ENCODE measurements at places on chromosomes 5 and 9.
A peak's percentile ranks its signal among the peaks of the same experiment; 100 is the strongest.

DNA sequence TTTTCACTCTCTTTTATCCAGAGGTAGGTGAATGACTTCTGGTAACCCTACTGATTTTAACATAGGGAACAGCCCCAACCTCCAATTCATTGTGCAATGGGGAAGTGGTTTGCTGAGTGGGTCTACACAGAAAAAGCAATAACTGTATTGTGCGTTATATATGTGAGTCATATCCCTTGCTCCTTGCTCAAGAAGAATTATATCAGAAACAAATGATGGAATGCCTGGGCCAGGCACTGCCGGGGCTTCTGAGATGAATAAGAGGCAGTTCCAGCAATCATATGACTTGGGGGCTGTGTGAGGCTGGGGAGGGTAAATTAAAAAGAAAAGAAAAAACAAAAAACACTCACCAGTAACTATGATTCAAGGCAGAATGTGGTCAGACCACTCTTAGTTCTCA lies 79.2 kb upstream of the ABCA1 start:
- no peak for DNase-seq

DNA sequence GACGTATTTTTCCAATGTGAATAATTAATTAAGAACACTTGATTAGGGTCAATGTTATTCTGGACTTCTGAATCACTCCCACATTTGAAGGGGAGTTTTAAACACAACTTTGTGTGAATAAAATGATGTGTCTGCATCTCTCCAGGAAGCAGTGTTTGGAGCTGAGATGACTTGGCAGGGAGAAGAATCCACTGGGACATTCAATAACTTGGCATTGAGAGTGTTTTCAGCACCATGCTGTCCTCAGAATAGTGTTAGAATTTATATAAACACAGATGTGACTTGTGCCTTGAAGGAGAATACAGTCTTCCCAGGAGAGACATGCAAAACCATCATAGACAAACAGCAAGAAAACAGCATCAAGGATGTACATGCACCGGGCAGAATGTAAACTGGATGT lies 32.7 kb upstream of the KCNMB1 start:
- DNase-seq: no peak

DNA sequence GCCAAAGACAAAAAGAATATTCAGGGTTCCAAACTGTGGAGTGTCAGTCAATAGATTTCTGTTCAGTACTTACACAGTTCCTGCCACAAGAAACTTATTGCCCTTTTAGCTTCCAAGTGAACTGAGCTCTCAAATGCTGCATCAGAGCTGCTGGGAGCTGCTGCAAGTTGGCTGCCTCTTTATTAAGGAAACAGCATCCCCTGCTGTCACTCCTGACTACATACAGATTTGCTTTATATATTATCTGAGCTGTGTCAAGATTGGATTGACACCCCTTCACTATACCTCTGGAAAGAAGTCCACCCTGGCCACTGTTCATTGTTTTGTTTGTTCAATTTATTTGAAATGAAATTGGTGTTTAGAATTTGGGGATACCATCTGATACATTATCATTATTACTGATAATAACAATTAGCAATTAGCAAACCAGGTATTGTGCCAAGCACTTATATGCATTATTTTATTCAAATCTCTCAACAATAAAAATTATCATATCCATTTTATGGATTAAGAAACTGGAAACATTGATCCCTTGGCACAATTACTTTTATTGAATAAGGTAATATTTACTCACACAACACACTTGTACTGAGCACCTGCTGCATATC lies 16.4 kb upstream of the C5orf58 start:
- no peak for DNase-seq

- no peak for DNase-seq
Measured at GRCh38 chr9:2427120-2427891, 194.3 kb upstream of the VLDLR start.

GRCh38 chr9:123349691-123350480 lies 6.1 kb upstream of the CRB2 start:
- DNase-seq: peak; percentile 28

DNA sequence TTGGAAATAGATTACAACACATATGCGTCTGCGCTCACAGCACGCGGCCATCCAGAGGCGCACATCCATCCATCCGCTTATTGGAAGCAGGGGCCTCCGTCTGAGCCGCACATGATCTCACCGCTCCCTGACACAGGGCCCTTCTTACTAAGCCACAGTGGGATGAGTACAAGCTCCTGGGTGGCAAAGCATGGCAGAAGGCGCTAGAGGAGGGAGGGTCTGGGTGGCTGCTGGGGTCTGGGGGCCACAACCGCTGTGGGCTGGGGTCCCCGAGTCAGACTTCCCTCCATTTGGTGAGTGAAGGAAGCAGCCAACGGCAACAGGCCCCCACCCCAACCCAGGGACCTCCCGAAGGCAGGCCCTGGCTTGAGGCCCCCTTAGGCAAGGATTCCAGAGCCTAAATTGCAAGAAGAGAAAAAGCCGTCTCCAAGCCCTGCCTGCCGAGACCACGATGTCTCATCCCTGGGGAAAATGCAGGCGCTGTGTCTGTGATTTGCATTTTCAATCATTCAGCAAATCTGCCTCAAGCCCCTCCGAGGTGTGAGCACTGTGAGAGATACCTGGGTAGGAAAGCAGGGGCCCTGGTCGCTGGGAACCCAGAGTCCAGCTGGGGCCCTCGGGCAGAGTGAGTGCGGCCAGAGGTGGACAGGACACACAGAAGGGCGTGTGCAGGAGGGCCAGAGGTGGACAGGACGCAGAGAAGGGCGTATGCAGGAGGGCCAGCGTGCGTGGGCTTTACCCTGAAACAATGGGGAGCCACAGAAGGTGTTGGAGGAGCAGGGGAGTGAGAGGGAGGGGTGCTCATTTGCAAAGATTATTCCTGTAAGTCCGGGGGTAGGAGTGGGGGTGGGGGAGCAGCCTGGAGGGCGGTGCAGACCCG lies 135.7 kb downstream of the OLFM1 start:
- no peak for DNase-seq

GRCh38 chr9:14242150-14242805 lies 71.7 kb downstream of the NFIB start:
- no peak for DNase-seq
